ENCODE measurements at places on chromosomes 2 and 18. TPM values are rescaled to one million over a fixed set of nuclear protein-coding genes. Genes with fewer than 3 reads are reported as not detected.

GRCh38 chr2:188032306-188032705, 259.4 kb upstream of the GULP1 start:
- no peaks in the 10 kb centered on the region for H3K36me3 ChIP-seq
- no peak overlapping the region for H3K4me3 ChIP-seq
- no peak for DNase-seq
- no peaks in the 10 kb centered on the region for H3K27me3 ChIP-seq

- no peaks in the 10 kb centered on the region for H3K4me1 ChIP-seq
- H3K27ac ChIP-seq: no peak overlapping the region
- no peaks in the 10 kb centered on the region for H3K36me3 ChIP-seq
- no peak overlapping the region for H3K4me3 ChIP-seq
These were observed 200.0 kb downstream of the GLI2 start for GRCh38 chr2:120935339-120936313.

DNA sequence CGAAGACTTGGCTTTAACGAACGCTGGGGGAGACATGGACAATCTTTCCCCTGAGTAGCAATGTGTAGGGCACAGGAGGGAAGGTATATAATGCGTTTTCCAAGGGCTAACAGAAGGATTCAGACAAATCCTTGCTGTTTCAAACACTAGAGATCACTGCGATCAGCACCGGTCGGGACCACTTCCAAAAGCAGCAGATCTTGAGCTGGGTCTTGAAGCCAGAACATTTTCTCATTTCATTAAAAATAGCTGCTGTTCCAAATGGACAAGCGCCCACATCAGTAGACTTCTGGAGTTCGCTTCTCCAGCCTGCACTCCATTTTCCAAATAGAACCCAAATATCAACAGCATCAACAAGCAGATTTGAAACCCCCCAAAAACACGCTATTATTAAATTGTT, 65.1 kb upstream of the MAPRE2 start:
- no peaks in the 10 kb centered on the region for H3K27me3 ChIP-seq
- no peak for DNase-seq
- H3K36me3 ChIP-seq: no peaks in the 10 kb centered on the region
- H3K27ac ChIP-seq: no peak overlapping the region
- H3K4me3 ChIP-seq: peak overlapping the region; percentile 97

DNA sequence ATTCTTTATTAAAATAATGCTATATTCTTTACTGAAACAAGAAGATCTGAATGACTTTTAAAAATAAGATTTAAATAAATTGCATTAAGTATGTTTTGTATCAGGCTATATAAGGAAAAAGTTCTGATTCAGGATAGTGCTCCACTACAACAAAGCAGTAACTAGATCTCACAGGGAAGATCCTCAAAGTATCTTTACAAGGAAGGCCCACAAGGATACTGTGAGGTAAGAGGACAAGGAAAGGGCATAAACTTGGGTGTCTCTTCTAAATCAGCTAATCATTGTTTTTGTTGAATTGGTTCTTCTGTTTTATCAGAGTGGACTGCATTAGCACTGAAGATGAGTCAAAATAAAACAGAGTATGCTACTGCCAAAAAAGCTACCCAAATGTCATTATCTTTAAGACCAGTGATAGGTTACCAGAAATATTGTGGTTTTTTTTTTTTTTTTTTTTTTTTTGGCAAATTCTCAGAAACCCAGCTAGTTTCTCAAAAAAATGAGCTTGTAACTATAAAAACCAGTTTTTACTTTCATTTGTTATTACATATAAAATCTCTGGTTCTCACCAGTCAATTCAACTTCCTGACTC, 160.9 kb downstream of the BAZ2B start:
- no peaks in the 10 kb centered on the region for H3K27me3 ChIP-seq
- H3K4me3 ChIP-seq: no peak overlapping the region
- no peak for DNase-seq
- no peak overlapping the region for H3K27ac ChIP-seq
- no peaks in the 10 kb centered on the region for H3K36me3 ChIP-seq

DNA sequence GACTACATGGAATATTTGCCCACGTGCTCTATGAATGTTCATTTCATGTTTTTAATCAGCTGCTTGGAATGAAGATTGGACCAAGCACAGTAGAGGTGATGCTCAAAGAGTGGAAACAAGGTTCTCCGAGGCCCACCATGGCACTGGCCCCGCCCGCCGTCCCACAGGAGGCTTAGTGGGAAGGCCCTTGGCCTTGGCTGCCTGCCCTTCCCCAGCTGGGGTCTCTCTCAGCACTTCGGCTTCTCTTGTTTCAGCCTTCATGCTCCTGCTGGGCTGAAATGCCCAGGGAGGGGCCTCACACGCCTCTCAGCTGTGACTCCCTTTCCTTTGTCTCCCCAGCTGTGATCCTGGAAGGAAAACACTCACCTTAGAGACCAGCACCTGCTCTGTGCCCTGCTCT, 833.2 kb downstream of the GALR1 start:
- no peak overlapping the region for H3K27ac ChIP-seq
- no peak for DNase-seq
- no peak overlapping the region for H3K4me3 ChIP-seq
- no peaks in the 10 kb centered on the region for H3K36me3 ChIP-seq
- H3K27me3 ChIP-seq: no peaks in the 10 kb centered on the region
- no peaks in the 10 kb centered on the region for H3K4me1 ChIP-seq

DNA sequence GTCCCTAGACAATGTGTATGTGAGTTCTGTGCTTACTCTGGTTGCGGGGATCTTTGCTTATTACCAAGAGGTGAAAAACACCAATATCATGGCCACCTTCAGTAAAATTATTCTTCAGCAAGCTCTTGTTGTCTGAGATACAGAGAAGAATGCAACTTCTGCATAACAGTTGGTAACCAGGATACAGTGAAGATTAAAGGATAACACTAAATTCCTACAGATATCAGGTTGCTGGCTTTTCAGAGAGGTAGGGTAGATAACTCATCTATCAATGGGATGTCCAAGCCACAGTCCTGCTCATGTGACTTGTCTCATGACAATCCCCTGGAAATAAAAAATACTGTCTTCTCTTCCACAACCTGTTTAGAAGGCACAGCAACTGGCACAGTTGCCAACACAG, 308.5 kb downstream of the TNS1 start:
- H3K36me3 ChIP-seq: no peaks in the 10 kb centered on the region
- H3K27ac ChIP-seq: no peak overlapping the region
- H3K4me1 ChIP-seq: no peaks in the 10 kb centered on the region
- no peak for DNase-seq
- no peaks in the 10 kb centered on the region for H3K27me3 ChIP-seq
- no peak overlapping the region for H3K4me3 ChIP-seq

DNA sequence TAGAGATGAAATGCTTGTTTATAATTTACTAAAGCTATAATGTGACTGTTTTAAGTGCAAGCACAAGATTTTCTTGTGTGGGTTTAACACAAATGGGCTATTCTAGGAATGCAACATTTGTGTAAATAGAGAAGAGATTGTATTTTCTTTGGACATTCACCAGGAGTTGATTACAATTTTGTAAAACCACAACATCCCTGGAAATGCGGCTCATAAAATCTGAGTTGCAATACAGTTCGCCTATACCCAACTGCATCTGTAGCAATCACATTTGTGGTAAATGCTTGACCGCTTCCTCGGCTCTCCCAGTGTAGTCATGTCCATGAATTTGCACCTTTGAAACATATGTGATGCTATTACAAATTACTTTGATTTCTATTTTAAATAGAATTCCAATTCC, 348.7 kb upstream of the CDH20 start:
- H3K4me3 ChIP-seq: no peak overlapping the region
- H3K4me1 ChIP-seq: no peaks in the 10 kb centered on the region

GRCh38 chr2:24643051-24643450, 150.1 kb downstream of the PTRHD1 start:
- H3K27me3 ChIP-seq: no peaks in the 10 kb centered on the region
- H3K4me1 ChIP-seq: no peaks in the 10 kb centered on the region
- peaks cover 3% of the 10 kb centered on the region for H3K36me3 ChIP-seq
- DNase-seq: no peak
- no peak overlapping the region for H3K27ac ChIP-seq
- no peak overlapping the region for H3K4me3 ChIP-seq

DNA sequence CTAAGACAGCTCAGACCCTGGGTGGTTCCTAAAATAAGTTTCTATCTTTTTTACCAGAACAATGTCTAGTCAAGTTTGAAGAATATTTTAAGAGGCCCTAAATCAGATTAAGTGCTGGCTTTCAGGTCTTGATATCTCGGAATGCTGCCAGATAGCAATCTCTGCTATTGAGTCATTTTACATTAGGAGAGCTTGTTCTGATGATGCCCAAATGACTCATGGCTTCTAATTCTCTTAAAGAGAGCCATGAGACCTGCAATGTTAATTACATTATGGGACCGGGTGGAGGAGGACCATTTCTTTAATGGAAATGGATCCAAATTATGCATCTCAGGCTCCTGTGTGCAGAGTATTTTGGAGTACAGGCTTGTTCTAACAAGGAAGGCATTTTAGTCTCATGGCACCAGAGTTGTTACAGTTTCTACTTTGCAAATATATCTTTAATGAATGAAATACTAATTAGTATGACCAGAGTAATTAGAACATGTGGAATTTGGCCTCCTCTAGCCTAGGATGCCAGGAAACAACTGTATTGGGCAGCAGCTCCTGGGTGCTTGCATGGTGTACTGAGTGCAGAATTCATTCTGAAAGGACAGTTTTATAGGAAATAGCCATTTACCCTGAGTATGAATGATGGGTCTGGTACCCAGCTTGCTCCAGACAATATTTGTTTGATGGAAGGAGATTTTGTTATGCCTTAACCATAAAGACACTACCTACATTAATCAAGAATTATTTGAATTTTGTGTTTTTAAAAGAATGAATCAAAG, 94.0 kb upstream of the SULT1C3 start:
- H3K27ac ChIP-seq: no peak overlapping the region
- H3K27me3 ChIP-seq: no peaks in the 10 kb centered on the region
- H3K4me1 ChIP-seq: no peaks in the 10 kb centered on the region
- no peak for DNase-seq

GRCh38 chr2:165567273-165567672, 97.8 kb downstream of the CSRNP3 start:
- H3K36me3 ChIP-seq: no peaks in the 10 kb centered on the region
- H3K4me1 ChIP-seq: no peaks in the 10 kb centered on the region
- no peak overlapping the region for H3K27ac ChIP-seq
- no peak for DNase-seq
- H3K4me3 ChIP-seq: no peak overlapping the region
- H3K27me3 ChIP-seq: no peaks in the 10 kb centered on the region

DNA sequence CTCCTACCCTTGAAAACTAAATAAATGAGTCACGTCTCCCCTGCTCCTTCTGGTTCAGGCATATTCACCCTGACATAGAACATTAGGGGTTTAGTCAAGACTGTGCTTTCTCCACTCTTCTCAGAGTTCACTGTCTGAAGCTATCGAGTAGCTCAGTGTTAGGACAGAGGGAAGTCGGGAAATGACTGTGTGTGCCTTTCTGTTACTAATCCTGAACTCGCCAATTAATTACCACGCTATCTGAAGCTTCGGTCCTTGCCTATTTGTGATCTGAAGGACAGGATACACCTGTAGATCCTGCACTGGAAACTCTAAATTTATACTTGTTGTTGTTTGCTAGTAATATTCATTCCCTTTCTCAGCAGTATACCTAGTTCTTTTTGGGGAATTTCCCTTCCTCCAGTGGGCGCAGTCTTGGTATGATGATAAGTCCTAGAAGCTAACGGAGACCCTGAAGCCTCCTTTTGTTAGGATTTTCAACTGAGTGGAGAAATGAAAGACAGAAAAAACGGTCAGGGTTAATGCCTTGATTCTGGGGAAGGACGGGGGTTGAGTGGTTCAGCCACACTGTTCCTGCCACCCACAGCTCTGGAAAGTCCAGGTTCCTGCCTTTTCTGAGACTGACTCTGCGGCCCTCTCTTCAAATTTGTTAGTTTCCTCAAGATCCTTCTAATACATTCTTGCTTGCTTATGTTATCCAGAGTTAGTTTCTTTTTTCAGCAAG, 218.0 kb downstream of the DLGAP1 start:
- H3K4me1 ChIP-seq: no peaks in the 10 kb centered on the region
- H3K27me3 ChIP-seq: no peaks in the 10 kb centered on the region
- DNase-seq: no peak
- no peaks in the 10 kb centered on the region for H3K36me3 ChIP-seq
- H3K27ac ChIP-seq: no peak overlapping the region

DNA sequence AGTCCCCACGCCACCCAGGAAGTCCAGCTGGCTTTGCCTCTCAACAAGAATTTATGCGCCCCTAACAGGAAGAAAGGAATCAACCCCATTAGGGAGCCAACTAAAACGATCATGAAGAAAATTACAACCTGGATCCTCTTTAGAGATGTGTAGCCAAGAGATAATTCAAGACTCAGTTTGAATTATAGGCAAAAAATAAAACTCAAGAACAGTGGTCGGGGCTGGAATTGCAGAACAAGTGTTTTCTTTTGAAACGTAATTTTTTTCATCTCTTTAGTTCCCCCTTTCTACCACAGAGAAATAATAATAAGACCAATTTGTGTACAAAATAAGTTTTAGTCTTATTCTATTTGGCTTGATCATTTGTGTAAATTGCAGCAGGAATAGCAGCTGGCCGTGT, 22.4 kb downstream of the PDCD1 start:
- no peak overlapping the region for H3K4me3 ChIP-seq
- DNase-seq: no peak
- no peak overlapping the region for H3K27ac ChIP-seq
- no peaks in the 10 kb centered on the region for H3K4me1 ChIP-seq
- no peaks in the 10 kb centered on the region for H3K27me3 ChIP-seq

DNA sequence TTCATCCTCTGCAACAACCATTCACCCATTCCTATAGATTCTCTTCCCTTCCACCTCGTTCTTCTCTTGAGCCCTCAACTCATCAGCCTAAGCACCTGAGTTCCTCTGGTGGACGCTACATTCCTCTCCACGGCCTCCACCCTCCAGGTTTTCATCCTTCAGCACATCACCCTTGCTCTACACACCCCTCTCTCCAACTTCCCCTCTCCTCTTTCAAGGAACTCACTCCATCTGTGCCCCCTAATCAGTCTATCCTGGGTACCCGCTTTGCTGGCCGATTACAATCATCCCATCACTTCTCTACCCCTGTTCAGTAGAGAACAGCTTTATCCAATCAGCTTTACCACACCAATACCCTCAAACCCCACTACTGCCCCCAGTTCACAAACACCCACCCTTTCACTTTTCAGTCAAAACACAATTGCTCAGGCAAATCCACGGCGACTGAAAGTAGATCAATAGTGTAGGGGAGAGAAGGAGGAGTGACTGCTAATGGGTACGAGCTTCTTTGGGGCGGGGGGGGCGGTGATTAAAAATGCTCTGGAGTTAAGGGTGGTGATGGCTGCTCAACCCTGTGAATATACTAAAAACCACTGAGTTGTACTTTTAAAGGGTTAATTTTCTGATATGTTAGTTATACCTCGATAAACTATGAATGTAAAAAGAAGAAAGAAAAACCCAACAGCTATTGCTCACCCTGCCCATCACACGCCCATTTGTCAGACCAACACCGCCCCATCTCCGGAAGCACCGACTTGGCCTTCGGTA, 857 bp downstream of the DYM start:
- H3K4me1 ChIP-seq: peaks cover 23% of the 10 kb centered on the region
- DNase-seq: peak; percentile 4
- no peaks in the 10 kb centered on the region for H3K36me3 ChIP-seq
- H3K27ac ChIP-seq: peak overlapping the region; percentile 54

GRCh38 chr2:189654641-189655040, 6.6 kb upstream of the ASNSD1 start:
- no peak overlapping the region for H3K27ac ChIP-seq
- DNase-seq: no peak
- no peak overlapping the region for H3K4me3 ChIP-seq
- H3K4me1 ChIP-seq: peaks cover 26% of the 10 kb centered on the region
- H3K27me3 ChIP-seq: no peaks in the 10 kb centered on the region

The EPG5 gene
- 25.3 TPM for total RNA-seq

The PAIP2B gene
- total RNA-seq: 2.3 TPM

The TUBB8B gene
- total RNA-seq: not detected

The ABCG8 gene
- not detected for total RNA-seq

The CNTNAP5 gene
- total RNA-seq: not detected

The TBR1 gene
- total RNA-seq: not detected

The IAH1 gene
- total RNA-seq: 54.8 TPM

The DYNAP gene
- not detected for total RNA-seq

The MLPH gene
- 0.39 TPM for total RNA-seq

The ZRANB3 gene
- total RNA-seq: 4.2 TPM
